Muscle of back (tissue), 13 donors: ENCODE measurements at places on chromosomes 4 and X.

GRCh38 chr4:98289375-98289774 lies 28.2 kb downstream of the RAP1GDS1 start:
- no peak for DNase-seq

GRCh38 chr4:86592553-86593249 lies 1.4 kb upstream of the PTPN13 start:
- no peak for DNase-seq

DNA sequence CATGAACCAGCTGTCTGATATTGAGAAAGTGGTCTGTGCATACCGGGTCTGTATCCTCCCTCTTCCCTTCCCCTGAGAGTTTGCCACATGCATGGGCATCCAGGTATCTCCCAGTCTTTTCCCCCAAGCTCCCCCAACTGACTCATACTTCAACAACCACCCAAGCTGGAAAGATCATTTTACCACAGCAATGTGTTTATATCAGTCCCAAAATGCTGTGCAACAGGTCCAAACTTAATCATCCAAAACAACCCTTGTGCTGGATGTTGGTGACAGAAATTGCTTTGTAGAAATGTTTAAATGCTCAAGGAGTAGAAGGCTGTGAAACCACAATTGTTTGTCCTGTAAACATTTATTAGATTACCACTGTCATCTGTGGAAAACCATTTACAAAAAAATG lies 286.8 kb upstream of the KLF3 start:
- DNase-seq = no peak

- no peak for DNase-seq
Measured at GRCh38 chr4:116925900-116926457, 159.4 kb downstream of the TRAM1L1 start.

DNA sequence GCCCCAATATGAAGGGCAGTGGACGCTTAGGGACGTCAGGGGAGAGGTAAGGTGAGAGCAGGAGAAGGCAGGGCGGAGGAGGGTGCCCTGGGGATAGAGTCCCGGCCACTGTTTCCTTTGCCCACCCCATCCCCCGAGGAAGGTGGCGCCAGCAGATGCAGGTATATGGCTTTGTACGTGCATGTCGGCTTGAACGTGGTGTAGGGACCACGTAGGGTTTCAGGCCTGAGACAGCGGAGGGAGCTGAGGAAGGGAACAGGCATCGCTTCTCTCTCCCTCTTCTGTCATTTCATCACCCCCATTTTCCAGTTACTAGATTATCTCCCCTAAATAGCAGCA lies 97.9 kb downstream of the PHKA2 start:
- DNase-seq = no peak

DNA sequence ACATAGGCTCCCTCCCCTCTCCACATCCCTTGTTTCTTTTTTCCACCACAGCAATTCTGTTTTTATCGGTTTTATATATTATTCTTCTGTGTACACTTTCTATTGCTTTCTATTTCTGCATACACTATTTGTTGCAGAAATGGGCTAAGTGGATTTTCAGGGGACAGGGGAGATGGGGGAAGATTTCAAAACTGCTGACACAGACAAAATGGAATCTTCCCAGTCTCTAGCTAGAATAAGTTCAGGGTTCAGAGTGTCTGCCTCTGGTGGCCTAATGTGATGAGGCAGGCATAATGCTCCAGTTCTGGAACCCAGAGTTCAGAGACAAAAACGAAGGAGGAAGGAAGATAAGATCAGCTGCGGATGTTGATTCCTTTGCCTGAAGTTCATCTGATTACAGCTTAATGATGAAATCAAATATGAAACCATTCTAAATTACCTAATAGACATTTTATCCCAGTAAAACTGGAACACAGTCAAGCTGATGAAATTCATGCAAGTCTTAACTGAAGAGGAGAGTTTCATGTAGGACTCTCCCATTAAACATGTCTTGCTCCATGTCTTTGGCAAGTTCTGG lies 447.1 kb downstream of the AFF2 start:
- no peak for DNase-seq

DNA sequence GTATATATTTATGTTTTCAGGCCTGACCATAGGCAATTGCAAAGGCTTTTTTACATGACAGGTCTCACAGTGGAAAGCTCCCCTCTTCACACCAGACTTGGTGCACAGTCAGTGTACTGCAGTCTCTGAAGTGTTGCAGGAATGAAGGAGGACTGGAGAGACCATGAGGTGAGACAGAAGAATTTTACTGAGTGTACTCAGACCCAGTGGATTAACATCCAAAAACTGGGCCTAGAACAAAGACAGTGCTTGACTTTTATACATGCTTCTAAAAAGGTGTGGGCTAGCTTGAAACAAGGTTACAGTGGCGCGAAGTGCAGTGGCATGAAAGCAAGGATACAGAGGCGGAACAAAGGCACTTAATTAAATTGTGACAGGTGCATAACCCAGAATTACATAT lies 822.9 kb downstream of the RAPGEF2 start:
- DNase-seq = no peak

GRCh38 chr4:113311047-113311446 lies 261.6 kb downstream of the ANK2 start:
- DNase-seq = no peak

- DNase-seq = no peak
Measured at GRCh38 chr4:119537586-119537985, 91.0 kb downstream of the PDE5A start.

DNA sequence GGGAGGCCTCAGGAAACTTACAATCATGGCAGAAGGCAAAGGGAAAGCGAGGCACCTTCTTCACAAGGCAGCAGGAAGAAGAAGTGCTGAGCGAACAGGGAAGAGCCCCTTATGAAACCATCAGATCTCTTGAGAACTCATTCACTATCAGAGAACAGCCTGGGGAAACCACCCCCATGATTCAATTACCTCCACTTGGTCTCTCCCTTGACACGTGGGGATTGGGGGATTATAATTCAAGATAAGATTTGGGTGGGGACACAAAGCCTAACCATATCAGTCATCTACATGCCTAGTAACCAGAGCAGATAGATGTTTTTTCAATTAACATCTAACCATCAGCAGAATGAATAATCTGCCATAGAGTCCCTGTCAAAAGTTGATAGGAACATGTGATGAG lies 30.4 kb downstream of the FAM13A start:
- no peak for DNase-seq

DNA sequence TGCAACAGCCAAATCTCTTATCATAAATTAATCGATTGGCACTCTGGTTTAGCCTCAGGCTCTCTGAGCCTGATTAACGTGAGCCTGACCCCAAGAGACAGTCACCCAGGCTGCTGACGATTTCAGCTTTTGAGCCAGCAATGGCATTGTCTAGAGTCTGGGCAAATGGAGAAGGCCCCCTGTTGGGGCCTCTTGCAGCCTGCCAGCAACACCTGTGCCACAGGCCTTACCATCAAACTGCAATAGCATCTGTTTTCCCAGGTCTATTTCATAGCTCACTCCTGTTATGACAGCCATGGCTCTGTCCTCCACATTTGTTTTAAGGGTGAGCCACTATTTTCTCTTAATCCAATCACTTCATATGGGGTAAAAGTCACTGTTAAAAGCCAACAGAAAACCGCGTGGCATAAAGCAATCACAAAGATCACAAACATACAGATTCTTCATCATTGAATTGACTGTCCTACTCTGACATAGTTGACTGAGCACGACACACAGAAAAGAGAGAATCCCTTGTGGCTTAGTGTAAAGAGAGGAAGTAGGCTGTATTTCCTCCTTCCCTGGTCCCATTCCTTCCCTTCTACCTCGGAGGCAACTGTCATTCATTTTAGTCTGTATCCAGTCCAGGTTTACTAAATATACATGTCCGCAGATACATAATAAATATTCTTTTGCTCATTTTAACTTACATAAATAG lies 47.8 kb downstream of the SLC9A7 start:
- DNase-seq = no peak

- no peak for DNase-seq
Measured at GRCh38 chr4:44186850-44187246, 261.8 kb downstream of the KCTD8 start.

DNA sequence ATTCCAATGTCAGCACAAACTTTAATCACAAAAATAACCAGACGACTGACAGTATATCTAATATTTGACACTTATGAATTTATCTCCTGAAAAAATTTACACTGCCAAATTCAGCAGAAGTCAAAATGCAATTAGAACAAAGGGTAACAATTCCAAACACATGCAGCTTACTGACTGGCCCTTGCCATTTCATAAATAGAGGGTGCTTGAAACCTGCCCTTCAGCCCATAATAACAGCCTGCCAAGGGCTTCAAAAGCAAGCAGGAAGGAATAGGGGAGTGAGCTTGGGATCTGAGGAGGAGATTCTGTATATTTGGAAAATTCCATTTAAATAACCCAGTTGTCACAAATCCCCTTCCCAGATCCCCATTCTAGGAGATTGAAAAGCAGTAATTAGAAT lies 66.1 kb upstream of the IQCM start:
- DNase-seq = no peak

DNA sequence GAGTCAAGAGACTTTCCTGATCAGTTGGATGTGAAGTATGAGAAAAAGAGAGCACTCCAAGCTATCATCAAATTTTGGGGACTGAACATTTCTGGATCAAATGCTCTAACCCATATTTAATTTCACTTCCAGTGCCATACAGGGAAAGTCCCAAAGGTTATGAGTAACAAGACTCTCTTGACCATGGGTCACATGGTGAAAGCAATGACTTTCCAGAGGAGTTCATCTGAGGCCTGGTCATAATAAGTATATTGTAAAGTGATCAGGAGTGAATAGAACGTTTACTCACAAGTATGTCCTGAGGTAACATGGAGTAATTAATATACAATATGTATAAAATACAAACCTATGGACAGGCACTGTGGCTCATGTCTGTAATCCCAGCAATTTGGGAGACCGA lies 40.7 kb upstream of the ARMCX5 start:
- no peak for DNase-seq

DNA sequence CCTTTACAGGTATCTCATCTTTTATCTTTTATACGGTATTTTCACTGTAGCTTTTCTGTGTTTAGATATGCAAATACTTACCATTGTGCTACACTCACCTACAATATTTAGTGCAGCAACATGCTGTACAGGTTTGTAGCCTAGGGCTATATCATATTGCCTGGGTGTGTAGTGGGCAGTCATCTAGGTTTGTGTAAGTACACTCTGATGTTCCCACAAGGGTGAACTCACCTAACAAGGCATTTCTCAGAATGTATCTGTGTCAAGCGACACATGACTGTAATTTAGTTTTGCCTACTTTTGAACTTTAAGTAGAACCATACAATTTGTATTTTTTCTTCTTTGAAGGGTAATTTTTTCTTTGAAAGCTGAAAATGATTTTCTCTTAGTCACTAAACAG lies 54.2 kb upstream of the SLC10A4 start:
- no peak for DNase-seq
